ENCODE measurements at places on chromosomes 7 and 10.

DNA sequence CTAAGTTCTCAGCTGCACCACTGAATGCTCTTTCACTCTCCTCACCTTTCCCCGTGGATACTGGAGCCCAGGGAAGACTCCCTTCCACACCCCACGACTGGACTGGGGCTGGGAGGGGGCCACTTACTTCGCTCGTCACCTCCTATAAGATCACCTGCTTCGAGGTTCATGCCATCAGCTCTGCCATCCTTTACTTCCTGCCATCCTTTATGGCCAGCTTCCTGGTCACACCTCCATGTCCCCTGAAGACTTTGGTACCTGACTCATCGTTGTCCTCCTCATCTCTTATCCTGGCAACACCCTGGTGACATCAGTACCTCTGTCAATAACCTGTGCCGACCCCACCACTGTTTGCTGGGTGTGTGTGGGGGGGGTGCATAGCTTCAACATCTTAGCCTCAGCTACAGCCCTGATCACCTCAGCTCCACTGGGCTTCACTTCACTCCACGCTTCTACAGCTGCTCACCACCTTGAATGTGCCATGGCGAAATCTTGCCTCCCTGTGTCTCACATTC, 8.7 kb upstream of the VDAC2 start:
- DNase-seq, result no peak

- DNase-seq, result no peak
Measured at GRCh38 chr7:38855386-38855785, 53.6 kb downstream of the VPS41 start.

- DNase-seq, result no peak
Measured at GRCh38 chr7:70405241-70405640, 726.7 kb upstream of the GALNT17 start.

DNA sequence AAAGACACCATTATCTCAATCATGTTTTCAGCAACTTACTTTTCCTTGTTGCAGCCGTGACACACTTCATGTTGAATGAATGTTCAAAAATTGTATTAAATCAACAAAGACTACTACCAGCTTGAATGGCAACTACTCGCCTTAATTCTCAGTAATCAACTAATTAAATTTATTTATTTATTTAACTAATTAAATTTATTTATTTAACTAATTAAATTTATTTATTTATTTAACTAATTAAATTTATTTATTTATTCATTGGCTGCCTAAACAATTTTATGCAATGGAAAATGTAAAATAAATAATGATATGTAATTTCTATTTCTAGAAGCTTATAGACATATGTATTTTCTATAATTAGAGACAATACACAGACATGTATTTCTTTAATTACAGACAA, 435.4 kb downstream of the GPAM start:
- DNase-seq, result no peak

- DNase-seq, result no peak
Measured at GRCh38 chr7:28435732-28436378, 23.5 kb downstream of the CREB5 start.

- DNase-seq, result no peak
Measured at GRCh38 chr10:109957092-109957797, 33.9 kb upstream of the XPNPEP1 start.

DNA sequence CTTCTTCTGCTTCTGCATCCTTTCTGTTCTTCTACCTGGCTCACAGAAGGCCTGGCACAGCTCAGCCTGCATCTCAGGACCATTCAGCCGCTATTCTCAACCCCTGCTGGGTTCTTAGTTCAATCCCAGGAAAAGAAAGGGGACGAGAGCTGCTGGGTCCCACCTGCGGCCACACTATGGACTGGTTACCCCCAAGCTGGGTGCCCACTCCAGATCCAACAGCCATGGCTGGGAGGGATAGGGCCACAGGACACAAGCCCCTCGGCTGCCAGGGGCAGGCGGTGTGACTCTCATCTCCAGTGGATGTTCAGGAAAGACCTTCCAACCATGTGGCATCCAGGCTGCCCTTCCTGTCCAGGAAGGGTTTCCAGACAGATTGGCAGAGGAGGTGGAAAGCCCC, 97.6 kb upstream of the NMT2 start:
- no peak for DNase-seq

DNA sequence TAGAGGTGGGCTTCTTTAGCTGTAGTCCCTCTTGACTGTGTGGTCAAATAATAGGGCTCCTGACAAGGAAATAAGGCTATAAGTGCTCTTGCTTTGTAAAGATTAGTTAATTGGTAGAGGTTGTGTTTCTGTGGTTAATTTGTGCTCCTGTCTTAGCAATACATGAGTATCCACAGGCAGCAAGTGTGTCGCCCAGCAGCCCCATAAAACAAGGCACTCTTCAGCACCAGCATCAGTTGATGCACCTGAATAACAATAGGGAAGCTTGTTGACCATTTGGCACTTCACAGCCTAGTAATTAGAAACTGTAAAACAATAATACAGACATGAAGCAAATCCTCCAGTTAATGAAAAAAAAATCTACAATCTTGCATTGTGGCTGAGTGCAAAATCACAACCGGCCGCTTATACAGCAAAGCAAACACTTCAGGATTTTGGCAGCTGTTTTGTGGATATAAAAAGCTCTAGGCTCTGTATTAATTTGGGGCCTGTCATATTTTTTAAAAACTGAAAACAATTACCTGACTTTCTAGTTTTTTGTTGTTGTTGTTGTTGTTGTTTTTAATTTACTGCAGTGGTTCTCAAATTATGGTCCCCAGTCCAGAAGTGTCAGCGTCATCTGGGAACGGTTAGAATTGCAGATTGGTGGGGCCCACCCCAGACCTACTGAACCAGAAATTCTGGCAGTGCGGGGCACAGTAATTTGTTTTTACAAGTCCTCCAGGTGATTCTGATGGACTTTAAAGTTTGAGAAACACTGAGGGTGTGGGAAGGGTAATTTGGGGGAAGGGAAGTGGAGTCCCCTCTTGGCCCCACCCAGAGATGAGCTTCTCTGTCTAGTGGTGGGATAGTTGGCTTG, 56.8 kb downstream of the AUTS2 start:
- DNase-seq, result no peak

DNA sequence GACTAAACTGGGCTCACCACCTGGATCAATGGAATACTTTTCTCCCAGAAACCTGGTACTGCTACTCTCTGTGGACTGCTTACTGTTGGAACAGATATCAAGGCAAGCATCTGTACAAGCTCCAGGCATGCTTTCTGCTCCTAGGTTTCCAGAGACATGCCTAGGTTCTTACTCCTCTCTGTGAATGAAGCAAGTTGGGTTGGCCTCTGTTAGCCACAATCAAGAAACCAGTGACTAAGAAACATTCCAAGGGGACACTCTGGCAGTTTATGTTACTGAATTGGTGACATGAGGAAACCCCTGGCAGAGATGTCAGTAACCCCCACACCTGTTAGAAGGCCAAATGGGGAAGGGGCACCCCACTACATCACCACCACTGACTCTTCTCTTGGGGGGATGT, 121.9 kb downstream of the GFRA1 start:
- no peak for DNase-seq

DNA sequence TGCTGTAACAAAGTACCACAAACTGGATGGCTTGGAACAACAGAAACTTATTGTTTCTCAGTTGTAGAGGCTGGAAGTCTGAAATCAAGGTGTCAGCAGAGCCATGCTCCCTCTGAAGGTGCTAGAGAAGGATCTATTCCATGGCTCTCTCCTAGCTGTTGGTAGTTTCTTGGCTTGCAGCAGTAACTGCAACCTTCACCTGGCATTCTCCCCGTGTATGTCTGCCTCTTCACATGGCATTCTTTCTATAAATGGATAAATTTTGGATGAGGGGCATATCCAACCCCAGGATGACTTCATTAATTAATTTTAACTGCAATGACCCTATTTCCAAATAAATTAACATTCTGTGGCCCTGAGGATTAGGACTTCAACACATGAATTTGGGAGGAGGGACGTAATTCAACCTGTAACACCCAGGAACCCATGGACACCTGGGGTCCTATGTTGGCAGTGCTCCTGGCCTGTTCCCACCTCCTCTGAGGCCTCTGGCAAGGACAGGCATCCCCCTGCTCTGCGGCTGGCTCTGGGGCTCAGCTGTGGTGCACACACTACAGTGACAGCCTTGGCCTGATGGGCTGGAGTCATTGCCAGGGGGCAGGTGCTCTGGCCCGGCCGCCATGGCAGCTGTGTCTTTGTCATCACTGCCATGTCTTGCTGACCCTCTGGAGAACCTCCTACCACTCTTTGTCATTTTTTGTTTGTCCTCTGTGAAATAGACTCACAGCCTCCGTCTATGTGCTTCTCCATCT, 30.8 kb downstream of the LSMEM1 start:
- DNase-seq, result no peak

GRCh38 chr10:74743401-74743800, 83.0 kb upstream of the KAT6B start:
- DNase-seq, result no peak

DNA sequence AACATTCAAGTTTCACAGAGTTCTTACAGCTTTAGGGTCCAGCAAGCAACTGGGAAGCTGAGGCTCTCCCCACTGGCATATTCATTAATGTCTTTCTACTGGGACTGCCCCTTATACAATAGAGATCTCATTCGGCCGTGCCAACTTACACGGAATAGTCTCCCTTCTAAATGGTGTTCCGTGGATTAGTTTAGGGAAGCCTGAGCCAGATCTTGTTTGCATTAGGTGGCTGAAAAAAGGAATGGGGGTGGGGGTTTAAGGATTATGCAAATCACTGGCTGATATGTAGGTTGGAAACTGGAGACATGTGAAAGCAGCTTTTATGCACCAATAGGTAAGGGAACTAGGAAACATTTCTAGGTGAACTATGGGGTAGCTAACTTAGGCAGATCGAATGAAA, 218.3 kb downstream of the TRIL start:
- no peak for DNase-seq

DNA sequence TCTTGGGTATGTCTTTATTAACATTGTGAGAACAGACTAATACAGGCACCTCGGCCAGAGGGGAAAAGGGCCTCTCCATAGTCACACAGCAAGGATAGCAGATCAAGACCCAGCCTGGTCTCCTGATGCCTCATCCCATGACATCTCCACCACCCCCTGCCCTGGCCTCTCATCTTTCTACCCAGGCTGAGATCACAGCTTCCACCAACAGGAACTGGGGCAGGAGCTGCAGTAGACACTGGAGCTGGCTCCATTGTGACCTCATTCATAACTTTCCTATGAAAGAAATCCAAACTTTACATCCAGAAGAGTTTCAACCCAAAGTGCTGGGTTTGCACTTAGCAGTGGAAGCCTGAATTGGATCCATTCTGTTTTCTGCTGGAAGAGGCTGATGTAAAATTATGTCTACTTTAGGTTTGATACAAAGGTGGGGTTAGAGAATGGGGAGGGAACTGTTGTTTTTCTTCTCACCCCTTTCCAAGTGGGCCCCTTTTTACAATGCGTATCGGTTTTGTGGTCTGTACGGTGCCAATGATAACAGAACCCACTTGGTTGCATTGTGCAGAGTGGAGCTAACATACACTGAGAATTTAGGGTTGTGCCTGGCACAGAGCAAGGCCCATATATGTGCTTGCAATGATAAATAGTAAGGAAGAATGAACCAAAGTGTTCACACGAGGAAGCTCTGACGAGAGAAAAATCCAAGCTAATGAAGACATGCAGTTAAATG, 28.6 kb upstream of the INSIG1 start:
- DNase-seq, result no peak

DNA sequence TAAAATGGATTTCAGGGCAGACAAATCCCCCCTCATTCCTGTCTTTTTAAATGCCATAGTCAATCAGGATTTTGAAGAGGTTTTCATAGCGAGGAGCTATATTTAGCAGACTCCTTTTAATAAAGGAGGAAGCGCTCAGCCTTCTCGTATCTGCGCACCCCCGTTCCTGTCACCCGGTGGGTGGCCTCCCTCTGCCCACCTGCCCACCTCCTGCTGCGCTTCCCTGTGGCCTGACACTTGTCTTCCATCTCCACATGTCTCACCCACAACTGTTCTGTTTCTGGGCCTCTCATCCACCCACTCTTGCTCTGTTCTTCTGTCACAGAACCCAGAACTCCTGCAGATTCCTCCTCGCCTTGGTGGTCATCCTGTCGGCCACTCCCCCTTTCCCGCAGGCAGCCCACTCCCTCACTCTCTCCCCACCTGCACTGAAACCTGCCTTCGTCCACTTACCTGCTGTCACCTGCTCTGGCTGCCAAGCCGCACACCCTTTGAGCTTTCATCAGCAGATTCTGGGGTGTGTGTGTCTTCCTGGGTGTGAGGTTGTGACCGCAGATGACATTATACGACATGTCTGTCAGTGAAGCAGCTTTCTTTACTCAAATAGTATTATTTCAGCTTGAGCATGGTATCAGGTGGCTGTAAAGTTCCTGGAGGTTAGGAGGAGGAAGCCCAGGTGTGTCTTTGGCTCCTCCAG, 163.5 kb upstream of the AGK start:
- DNase-seq, result no peak

- DNase-seq, result no peak
Measured at GRCh38 chr7:36625247-36625646, 99.0 kb downstream of the AOAH start.

GRCh38 chr10:108388706-108389105, 1224.2 kb upstream of the SORCS1 start:
- DNase-seq, result no peak

DNA sequence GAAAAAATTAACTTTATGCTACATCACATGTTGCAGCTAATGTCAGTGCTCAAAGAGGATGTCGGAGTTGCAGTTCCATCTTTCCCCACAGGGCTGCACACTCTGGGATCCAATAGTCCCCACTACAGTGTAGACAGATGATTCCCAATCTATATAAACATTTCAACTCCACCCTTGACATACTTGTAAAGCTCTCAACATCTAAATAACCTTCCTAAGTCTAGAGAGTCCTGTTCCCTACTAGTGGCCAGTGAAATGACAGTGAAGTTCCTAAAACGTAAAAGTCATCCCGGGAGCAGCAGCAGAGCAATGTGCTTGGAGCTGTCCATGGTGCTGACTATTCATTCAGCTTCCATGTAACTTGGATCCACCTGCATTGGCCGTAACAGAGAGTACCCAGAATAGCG, 145.1 kb downstream of the GRM8 start:
- peak; percentile 56 for DNase-seq

- no peak for DNase-seq
Measured at GRCh38 chr10:132516771-132517725, 20.5 kb upstream of the INPP5A start.

GRCh38 chr7:142851269-142851668, 3.6 kb upstream of the EPHB6 start:
- no peak for DNase-seq

DNA sequence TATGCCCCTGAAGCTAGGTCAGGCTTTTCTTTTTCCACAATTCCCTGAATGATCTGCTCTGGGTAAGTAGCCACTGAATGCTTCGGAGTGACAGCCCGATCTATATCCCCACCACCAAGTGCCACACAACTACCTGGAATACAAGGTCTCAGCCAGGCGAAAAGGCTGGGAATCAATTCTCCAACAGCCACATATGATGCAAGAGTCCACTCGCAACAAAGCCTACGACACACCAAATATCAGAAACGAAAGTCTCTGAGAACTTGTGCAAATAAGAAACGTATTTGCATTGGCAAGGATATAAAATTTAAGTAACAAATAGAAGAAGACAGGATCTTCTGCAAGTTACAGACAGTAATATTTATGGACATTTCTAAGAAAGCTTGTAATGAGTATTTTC, 5.7 kb downstream of the HIPK2 start:
- no peak for DNase-seq
